Midbrain (tissue), 1 donor: ENCODE measurements at places on chromosomes 16 and 17.
A peak's percentile ranks its signal among the peaks of the same experiment; 100 is the strongest.

DNA sequence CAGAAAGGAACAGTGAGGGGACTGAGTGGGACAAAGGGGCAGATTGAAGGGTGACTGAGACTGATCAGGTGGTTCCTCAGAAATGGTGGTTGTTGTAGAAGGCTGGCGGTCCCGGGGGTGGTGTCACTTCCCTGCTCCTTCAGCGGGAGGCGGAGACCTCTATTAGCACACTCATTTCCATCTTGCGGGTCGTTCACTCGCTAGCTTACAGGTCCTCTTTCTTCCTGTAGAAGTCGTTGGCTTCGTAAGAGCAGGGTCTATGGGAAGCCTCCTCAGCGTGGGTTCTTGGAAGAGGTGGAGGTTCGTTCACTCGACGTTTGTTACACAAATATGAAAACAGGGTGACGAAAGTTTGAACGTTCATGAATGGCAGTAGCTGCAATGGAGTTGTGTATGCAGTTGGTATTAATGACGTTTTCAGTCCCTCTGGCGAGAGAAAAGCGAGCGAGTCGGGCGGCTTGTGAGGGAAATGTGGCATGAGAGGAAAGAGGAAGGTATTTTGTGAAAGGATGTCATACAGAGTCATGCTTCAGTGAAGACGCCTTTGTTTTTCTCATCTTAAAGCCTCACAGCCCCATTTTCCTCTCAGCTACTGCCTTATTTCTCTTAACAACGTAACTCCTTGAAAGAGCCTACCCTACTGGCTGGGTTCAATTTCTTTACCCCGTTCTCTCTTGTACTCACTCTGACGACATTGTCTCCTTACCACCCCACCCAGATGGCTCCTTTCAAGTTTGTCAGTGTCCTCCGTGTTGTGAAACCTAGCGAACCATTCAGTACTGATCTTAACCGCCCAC is 667 bp downstream of the EFCAB13 start:
- no peak for DNase-seq

DNA sequence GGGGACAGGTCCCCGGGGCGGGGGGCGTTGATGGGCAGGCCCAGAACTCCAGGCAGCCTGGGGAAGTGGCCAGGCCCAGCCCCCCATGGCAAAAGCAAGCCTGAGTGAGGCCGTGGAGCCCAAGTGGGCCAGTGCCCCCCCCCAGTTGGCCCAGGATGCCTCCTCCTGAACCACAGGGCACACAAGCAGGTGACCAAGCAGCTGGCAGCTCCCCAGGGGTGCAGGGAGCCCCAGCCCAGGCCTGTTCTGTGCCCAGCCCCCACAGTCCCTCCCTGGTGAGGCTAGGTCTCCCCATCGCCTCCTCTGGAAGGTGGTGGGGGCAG is 38.2 kb upstream of the PVALEF start:
- DNase-seq = no peak

- no peak for DNase-seq
Observed at GRCh38 chr16:75216127-75216526, 2.7 kb upstream of the CTRB1 start.

GRCh38 chr16:181565-182021 is 1.3 kb downstream of the HBQ1 start:
- no peak for DNase-seq

DNA sequence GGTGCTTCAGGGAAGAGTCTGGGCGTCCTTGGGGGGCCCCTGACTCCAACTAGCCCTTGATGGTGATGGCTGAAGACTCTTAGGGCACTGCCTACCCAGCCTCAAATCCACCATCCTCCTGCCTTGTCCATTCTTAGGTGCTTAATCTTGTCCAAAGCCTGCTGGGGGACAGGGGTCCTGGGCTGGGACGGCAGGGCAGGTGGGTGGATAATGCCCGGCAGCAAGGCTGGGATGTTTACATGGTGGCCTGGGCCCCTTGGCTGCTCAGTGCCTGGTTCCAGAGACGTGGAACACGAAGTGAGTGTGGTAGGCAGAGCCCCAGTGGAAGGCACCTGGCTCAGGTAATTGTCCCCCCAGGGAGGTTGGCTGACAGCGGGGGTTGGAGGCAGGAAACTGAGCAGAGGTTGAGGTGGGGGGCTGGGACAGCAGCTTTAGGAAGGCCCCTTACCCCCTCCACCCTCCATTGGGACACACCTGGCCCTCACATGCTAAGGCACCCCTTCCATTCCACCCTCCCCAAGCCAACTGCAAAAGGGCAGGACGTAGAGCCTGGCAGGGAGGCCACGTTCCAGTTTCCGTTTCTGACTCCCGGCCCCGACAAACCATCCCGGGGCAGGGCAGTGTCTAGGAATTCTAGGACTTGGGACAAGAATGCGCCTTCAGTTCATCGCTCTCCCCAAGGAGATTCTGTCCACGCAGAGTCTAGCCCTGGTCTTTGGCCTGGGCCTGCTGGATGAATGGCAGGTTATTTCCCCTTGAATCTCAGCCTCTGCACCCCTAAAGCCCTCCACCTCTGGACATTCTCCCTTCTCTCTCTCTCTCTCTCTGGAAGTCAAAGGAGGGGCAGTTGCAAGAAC is 1.9 kb downstream of the FOXJ1 start:
- DNase-seq = no peak

DNA sequence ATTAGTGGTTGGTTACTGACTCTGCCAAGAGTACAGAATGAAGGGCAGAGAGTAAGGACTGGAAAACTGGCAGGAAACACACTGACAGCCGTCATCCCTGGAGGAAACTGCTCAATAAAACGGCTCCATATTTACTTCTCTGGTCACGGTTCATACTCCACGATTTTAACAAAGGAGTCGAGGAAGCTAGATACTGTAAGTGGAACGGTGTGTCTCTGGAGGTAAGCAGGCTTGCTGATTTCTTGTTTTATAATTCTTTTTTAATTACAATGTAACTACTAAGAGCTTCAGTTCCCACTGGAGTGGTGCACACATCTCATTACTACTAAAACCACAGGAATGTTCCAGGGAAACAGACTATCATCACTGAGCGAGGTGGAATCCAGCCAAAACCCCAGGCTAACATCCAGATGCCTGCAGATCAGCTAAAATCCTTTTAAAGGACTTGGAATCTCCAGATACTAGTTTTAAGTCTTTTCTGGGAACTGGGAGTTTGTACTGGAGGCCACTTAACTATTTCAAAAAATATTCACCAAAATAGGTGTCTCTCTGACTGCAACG is 17.8 kb downstream of the SERPINF1 start:
- DNase-seq = no peak

DNA sequence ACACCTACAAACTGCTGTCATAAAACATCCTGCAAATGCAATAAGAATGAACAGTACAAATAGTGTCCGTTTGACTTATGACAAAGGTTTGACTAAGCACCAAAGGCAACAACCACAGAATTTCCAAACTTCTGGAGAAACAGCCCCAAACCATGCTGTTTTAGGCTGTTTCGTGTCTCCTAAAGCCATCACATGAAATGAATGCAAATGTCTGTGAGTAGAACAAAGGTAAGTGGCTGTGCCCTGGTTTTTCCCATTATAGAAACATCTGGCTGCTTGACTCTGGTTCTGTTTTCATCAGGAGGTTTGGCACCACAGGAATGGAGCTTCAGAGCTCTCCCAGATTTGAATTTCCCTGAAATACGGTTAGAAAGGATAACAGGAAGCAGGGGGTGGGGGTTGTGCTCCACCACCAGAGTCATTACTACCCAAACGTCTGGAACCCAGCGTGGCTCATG is 4.6 kb upstream of the EMP2 start:
- DNase-seq = no peak

- DNase-seq = no peak
Observed at GRCh38 chr17:29642171-29642611, 19.5 kb upstream of the CORO6 start.

- DNase-seq = no peak
Observed at GRCh38 chr17:32772453-32773025, 104.4 kb downstream of the MYO1D start.

DNA sequence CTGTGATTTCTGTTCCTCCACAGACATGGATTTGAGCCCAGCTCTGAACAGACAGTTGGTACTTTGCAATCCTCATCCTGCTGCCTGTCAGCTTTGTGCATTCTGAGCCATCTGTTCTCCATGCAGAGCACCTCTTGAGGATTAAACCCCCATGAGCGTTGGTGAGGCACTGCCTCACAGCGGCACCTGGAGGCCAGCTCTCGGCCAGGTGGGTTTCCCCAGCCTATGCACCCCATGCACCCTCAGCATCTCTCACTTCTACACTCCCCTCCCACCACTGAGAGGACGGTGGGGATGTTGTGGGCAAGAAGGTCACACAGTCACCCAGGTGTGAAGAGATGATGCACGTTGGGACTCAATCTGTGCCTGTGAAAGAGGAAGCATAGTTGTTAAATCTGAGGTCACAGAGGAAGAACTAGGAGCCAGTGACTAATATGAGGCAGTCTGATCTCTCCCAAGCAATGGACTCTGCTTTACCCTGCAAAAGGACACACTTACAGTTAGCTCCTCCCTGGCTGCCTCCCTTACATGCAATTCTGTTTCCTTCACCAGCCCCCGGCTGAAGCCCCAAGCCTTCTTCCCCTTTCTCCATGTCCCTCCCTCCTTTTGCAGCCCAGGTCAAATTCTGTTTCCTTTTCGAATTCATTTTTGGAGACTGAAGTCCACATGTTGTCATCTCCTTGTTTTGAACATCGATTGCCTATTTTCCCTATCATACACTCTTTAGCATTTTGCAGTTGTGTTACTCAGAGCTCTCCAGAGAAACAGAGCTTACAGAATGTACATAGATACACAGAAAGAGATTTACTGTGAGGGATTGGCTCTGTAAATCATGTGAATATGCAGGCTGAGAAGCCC is 58.5 kb downstream of the HS3ST3B1 start:
- no peak for DNase-seq

DNA sequence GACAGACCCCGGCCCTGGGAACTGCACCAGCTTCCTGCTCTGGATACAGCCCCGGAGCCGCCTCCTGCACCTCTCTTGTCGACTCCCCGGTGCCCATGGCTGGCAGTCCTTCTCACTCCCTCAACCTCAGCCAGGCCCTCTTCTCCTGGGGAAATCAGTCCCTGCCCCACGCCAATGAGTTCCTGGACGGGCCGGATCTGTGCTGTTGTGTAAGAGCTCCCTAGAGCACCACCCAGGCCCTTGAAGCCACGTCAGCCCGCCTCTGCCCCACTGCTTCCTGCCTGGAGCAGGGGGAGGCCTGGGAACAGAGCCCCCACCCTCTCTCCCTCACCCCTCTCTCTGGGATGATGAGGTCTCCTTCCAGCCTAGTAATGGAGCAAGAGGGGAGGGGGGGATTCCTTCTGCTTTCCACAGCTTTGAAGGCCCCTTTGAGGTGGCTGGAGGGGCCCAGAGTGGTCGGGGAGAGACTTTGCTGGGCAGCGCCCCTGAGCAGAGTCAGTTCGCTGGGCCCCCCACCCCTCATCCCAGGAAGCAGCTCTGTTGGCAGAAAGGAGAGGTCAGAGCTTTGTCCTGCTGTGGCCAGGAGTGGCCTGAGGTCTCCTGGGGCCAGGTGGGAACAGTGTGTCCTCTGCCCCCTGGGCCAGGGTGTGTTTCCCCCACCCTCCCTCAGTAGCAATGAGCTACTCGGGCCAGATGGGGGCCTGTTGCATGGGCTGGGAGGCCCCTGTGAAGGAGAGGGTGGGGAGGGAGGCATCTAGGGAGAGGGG is 3.8 kb downstream of the PRR29 start:
- DNase-seq = no peak

GRCh38 chr17:80817861-80818260 is 173.8 kb upstream of the CHMP6 start:
- no peak for DNase-seq

GRCh38 chr16:22648141-22648540 is 137.4 kb downstream of the NPIPB5 start:
- no peak for DNase-seq

DNA sequence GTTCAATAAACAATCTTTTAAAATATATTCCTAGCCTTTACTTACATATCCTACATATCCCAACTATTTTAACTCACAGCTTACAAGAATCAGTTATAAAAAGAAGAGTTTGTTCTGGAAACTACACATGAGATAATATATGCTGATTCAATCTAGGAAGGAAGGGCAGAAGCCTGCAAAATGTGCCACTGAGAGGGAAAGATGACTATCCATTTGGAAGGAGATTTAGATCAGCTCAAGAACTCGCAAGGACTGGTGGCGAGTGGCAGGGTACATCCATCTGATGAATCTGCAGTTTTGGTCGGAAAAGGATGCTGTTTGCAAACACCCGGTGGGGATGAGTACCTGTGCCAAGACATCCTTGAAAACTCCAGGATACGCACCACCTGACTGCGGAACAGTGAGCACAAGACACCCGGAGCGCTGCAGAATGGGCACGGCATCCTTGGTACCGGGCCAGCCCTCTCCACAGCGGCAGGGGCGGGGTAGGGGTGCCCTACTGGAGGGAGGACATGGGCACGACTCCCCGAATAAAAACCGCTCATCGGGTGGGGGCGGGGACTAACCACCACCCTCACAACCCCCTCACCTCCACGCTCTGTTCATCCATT is 723 bp downstream of the TRIM37 start:
- DNase-seq = peak; percentile 46

- DNase-seq = no peak
Observed at GRCh38 chr17:73973586-73974409, 229.7 kb upstream of the RPL38 start.

DNA sequence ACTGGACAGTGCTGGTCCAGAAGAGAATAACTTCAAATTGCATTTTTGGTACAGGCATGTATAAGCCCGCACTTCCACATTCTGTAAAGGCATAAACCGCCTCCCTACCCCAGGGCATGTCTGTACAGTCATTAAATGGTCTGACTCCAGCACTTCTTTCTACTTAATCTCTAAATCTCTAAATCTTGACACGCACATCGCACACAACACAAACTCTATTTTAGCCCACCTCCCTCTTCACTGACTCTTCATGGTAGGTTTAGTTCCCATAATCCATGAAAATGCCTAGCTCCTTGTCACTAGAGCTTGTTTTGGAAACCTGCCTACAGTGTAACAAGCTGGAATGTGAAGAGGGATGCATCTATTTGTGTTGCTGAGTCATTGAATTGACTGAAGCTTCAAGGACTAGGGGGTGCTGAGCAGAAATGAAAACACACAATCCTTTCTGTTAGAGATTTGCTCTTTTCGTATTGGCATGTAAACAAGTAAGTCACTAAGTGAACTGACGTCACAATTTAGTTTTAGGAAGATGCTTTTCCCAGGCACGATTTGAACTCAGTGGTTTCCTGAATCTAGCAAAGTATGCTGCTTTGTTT is 1.6 kb upstream of the DUSP14 start:
- DNase-seq = no peak

DNA sequence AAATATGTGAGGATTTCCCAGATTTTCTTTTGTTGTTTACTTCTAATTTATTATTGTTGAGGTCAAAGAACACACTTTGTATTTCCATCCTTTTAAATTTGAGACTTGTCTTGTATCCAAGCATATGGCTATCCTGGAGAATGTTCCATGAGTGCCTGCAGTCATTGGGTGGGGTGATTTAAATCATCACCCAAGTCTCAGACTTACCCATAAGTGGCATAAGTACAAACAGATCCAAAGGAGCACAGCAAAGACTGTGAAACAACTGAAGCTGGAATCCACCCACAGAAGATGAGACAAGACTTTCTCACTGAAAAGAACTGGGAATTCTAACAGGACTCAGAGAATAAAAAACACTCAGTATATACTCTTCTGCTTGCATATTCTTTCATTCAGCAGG is 239.9 kb downstream of the CEP112 start:
- DNase-seq = no peak
